CD8-positive, alpha-beta memory T cell (primary cell): ENCODE measurements at places on chromosomes 16 and 17.

GRCh38 chr17:30415491-30415890 is 36.8 kb downstream of the CPD start:
- no peak for DNase-seq

DNA sequence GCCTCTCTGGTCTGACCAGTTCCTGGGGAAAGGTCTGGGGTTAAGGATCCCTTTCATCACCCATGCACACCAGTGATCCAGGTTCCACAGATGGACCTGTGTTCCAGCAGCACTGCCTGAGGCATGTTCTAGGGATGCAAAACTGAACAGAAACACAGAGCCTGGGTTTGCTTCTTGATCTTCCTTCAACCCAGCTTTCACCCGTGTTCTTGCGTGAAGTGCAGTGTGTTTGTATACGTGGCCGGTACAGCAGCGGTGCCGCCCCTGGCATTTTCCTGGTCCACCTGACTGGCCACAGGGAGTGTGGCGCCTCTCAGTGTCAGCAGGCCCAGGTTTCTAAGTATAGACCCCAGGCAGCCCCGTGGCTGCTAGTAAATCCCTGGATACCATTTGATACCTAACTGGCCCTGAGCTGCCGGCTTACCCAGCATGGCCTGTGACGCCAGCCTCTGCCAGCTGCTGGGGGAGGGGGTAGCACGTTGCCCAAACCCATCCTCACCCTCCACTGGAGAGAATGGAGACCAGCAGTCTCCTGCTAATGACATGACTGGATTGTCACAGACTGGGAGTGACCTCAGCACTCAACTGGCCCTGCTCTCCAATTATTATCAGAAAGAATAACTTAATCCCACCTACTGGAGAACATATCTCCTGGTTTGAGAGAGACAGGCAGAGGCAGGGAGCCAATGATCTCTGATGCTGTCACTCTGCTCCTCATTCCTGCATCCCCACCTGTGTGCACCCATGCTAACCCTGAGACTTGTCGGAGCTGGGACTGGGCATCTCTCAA is 59.2 kb upstream of the LGALS9 start:
- DNase-seq = no peak

- no peak for DNase-seq
Measured at GRCh38 chr17:49646391-49647255, 31.3 kb downstream of the SPOP start.

DNA sequence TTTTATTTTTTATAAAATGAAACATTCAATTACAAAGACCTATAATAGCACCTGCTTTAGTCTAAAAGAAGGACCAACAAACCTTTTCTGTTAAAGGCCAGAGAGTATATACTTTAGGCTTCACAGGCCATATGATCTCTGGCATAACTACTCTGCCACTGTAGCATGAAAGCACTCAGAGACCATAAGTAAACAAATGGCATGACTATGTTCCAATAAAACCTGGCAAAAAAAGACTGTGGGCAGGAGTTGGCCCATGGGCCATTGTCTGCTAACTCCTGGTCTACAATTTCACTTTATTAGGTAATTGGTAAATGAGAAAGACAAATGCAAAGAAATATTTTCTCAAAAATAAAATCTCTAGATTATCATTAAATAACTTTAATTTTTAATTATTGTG is 14.9 kb downstream of the CEP112 start:
- no peak for DNase-seq

DNA sequence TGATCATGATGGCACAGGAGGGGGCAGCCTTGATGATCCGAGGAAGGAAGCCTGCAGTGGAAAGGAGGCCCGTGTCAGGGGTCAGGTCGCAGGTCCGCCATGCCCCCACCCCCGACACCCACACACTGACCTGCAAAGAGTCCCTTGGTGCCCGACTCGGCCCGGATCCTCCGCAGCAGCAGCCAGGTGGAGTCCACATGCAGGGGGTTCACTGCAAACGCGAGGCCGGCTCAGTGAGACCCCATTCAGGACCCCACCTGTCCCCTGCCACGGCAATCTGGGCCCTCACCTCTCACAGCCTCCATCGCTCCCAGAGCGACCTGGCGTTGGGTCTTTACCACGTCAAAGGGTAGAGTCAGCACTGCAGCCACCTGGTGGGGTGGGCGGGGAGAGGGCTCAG is 4.6 kb downstream of the SLC25A39 start:
- DNase-seq = no peak

DNA sequence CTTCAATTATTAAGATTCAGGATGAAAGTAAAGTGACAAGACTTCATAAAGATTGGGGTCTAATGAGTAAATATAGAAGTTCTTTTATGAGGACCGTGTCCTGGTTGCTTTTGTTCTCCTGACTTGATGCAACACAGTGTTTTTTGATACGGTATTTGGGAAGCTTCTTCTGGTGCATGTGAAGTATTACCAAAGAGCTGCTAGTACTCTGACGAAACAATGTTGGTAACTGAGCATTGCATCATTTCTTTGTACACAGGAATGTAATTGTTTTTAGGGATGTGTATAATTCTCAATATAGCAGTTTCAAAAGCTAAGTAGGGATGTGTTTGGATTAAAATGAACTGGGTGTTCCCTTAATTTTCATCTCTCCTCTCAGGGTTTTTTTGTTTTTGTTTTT is 15.9 kb downstream of the KPNB1 start:
- no peak for DNase-seq

- DNase-seq = no peak
Measured at GRCh38 chr16:76294396-76295214, 17.4 kb downstream of the CNTNAP4 start.

GRCh38 chr16:28931801-28932225 is at the start of gene CD19:
Gene CD19, plus strand, starts transcription at chr16:28931971. Its CDS starts 30 bp downstream, at chr16:28932001.
- DNase-seq = no peak

DNA sequence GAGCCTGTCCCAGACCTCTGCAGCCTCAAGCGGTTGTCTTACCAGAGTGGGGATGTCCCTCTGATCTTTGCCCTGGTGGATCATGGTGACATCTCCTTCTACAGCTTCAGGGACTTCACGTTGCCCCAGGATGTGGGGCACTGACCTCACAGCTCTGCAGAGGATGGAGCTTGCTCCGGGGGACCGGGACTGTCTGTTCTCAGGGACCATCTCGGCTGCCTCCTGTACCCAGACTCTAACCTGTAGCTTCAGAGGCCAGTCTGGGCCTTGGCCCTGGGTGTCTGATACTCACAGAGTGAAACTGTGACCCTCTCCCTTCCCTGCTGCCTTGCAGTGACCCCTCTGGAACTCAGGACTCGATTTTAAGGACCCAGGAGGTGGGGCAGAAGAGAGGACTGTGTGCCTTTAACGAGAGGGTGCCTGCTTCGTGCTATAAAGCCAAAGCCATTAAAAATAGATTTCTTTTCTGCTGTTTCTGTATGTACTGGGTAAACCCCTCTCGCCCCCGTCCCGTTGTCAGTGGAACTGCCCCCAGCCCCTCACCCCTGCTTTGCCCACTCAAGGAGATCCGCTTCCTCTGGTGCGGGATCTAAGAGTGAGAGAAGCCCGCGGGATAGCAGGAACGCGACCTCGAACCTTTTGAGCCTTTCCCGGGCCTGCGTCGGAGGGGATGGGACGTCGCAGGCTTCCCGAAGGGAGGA is 1.1 kb upstream of the LLGL2 start:
- DNase-seq = no peak

GRCh38 chr16:27620541-27620940 is 70.6 kb downstream of the KATNIP start:
- DNase-seq = no peak

- DNase-seq = no peak
Measured at GRCh38 chr17:50620237-50620636, 14.4 kb upstream of the ABCC3 start.

GRCh38 chr16:66490774-66491715 is 58.9 kb downstream of the TK2 start:
- DNase-seq = no peak

DNA sequence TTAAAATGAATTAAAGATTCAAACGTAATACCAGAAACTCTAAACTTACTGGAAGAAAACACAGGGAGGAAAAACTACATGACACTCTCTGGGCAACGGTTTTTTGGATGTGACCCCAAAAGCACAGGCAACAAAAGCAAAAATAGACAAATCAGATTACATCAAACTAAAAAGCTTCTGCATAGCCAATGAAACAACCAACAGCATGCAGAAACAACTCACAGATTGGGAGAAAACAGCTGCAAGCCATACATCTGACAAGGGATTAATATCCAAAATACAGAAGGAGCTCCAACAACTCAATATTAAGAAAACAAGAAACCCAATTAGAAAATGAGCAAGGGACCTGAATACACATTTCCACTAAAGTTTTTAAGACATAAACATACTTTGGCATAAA is 69.2 kb upstream of the ALOX12 start:
- DNase-seq = no peak

- DNase-seq = no peak
Measured at GRCh38 chr16:13921328-13921727, 1.4 kb downstream of the ERCC4 start.

DNA sequence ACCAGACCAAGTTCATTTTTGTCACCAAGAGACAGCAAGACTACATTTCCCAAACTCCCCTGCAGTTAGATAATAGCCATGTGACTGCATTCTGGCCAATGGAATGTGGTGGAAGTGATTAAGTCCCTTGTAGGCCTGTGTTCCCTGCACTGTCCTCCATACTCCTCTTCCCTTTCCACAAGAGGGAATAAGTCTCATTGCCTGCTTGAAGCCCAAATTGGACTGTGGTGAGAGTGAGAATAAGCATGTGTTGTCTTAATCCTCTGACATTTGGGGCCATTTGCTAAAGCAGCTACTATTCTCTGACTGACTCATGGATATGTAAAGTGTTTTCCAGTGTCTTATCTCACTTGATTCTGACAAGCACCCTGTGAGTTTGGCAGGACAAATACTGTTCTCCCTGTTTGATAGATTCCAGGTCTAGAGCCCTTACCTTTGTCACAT is 20.7 kb downstream of the PIK3R6 start:
- no peak for DNase-seq

- no peak for DNase-seq
Measured at GRCh38 chr16:29862383-29862883, 593 bp downstream of the CDIPT start.

DNA sequence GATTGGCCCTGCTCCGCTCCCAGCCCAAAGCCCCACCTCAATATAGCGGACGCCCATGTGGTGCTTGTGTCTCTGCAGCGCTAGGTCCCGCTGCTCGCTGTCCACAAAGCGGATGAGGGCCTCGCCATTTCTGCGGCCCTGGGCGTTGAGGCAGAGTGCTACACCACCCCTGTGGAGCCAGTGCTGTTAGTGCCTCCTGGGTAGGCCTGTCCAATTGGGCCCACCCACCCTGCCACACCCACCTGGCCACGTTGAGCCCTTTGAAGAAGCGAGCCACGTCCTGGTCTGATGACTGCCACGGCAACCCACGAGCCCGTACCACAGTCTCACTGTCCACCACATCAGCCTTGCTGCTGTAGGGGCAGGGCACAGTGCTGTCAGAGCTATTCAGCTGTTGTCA is 3.6 kb downstream of the ESRP2 start:
- DNase-seq = no peak

DNA sequence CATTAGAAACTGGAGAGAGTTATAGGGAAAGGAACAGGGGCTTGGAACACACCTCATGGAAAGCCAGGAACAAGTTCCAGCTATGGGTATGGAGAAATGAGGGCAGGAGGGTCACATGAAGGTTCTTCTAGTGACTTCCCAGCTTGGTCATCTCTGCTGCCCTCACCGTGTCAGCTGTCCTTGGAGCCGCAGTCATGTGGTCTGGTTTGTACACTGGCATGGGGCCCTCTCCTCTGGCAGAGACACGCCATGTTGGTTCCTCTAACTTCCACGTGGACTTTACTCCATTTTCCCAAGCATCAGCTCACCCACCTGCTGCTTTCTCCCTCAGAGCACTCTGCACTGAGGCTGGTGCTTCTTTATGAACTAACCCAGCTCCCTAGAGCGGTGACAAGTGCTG is 26.3 kb downstream of the MPG start:
- no peak for DNase-seq

DNA sequence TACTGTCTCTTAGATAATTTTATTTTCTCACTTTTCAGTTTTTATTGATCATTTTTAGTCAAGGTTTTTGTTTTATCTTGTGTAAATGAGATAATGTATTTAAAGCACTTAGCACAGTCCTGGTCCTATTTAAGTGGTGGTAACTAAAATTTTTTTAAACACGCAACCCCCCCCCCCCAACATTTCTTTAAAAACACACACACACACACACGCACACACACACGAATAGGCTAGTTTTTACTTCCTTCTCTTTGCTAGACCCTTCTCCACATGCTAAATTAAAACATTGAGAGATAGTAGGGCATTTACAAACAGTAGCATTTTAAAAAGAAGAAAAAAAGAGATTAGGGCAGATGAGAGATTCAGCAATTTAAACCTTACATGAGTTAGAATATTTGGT is 5.0 kb downstream of the NFATC3 start:
- DNase-seq = no peak

DNA sequence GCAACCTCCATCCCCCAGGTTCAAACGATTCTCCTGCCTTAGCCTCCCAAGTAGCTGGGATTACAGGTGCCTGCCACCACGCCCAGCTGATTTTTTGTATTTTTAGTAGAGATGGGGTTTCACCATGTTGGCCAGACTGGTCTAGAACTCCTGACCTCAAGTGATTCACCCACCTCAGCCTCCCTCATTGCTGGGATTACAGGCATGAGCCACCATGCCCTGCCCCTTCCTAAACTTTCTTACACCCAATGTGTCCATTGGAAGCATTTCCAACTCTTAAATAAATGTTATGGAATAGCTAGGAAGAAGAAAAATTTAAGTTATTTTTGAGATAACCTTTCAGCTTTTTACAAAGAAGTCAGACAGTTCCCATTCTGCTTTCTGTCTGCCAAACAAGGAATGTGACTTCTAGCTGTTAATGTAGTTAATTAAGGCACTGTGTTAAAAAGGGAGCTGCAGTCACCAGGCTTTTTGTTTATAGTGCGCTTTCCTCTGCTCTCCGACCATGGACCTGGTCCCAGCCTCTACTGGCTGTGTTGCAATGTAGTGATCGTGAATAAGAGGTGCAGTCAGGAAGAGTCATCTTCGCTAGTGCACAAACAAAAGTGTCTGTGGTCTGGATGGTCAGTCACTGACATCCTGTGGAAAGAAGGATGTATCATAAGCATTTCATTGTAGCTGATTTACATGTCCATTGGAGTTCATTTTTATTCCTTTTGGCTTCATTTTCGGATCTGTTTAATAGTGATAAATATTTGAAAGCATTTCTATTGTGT is 39.7 kb downstream of the USP10 start:
- no peak for DNase-seq

GRCh38 chr17:61537264-61537771 is 53.7 kb downstream of the NACA2 start:
- DNase-seq = no peak

DNA sequence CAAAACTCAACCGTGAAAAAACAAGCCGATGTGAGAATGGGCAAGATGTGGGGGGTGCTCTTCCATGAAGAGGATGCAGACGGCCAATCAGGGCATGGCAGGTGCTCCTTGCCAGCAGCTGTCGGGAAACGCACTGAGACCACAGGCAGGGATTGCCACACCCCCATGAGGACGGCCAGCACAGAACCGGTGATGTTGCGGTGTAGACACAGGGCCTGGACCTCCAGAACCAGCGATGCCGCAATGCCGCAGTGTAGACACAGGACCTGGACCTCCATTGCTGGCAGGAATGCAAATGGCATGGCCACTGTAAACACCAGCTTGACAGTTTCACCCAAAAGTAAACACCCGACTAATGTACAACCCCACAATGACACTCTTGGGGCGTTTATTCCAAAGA is 164.9 kb downstream of the BANP start:
- DNase-seq = no peak

- DNase-seq = no peak
Measured at GRCh38 chr16:29009050-29009837, 24.4 kb downstream of the LAT start.
